ENCODE measurements at places on chromosomes 4 and X. TPM values are rescaled to one million over a fixed set of nuclear protein-coding genes. Genes with fewer than 3 reads are reported as not detected.

GABRB1 gene
- 0.20 TPM for total RNA-seq

CCNA2 gene
- total RNA-seq, result 43.2 TPM

SYP gene
- 0.10 TPM for total RNA-seq

GPR173 gene
- total RNA-seq, result 3.3 TPM

RRH gene
- total RNA-seq, result not detected

TBC1D25 gene
- total RNA-seq, result 6.1 TPM

SPATA4 gene
- 0.65 TPM for total RNA-seq

CNGA1 gene
- 3.9 TPM for total RNA-seq

UGT2B15 gene
- total RNA-seq, result 0.10 TPM

CACNA1F gene
- not detected for total RNA-seq

RASL11B gene
- total RNA-seq, result 21.2 TPM

FAM200B gene
- 20.6 TPM for total RNA-seq

RHOXF1 gene
- total RNA-seq, result not detected

C4orf51 gene
- not detected for total RNA-seq

REELD1 gene
- total RNA-seq, result not detected

GAGE13 gene
- total RNA-seq, result not detected

AADAT gene
- 5.9 TPM for total RNA-seq

Measured in renal cortical epithelial cell (primary cell).